ENCODE measurements at places on chromosomes 5 and 9.
A peak's percentile ranks its signal among the peaks of the same experiment; 100 is the strongest.

- DNase-seq: no peak
Observed at GRCh38 chr5:175878544-175879438, 7.4 kb downstream of the CPLX2 start.

GRCh38 chr5:32207355-32207634 lies 33.2 kb upstream of the GOLPH3 start:
- DNase-seq: no peak

- no peak for DNase-seq
Observed at GRCh38 chr5:174300118-174300940, 254.8 kb downstream of the NSG2 start.

GRCh38 chr9:136289651-136290507 lies 14.0 kb downstream of the CCDC187 start:
- DNase-seq: no peak

DNA sequence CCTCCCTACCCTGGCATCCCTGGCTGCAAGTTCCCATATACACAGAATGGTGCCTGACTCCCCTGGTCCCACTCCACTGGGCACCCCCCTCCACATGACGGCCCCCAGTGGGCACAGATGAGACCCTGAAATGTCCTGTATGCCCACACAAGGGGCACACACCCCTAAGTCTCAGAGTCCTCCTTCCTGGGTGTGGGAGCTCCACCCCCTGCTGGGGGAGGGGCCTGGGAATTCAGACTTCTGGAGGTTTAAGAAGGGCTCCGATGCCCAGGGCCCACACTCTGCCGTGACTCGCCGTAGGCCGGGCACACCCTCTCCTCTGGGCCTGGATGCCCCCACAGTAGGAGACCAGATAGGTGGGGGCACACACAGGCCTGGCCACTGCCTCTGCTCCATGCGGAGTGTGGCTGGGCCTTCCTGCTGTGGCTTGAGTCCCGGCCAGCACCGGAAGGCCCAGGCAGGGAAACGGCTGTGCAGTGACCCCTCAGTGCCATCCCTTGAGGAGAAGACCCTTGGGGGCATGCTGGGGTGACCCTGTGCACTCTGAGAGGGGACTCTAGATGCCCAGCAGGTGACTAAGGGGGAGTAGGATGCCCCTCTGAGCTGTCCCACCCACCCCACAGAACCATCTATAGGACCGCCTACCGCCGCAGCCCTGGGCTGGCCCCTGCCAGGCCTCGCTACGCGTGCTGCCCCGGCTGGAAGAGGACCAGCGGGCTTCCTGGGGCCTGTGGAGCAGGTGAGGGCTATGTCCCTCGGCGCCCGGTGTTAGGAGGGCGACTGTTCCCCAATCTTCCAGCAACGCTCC lies 6.5 kb downstream of the EGFL7 start:
- no peak for DNase-seq

DNA sequence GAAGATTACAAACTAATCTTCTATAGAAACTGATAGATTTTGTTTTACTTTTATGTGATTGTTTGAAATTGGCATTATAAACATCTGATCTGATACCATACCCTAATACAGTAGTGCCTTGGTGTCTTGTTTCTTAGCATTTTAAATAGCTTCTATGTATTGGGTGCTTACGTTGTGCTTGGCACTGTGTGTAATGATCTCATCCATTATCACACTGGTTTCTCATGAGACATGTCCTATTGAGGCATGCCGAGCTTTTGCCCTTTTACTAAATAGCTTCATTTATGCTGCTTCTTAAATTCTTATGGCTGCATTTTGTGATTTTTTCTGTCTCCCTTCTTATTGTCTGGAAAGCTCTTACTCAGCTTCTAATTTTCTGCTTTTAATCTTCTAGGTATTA lies 48.2 kb upstream of the TLR4 start:
- DNase-seq: peak; percentile 13

DNA sequence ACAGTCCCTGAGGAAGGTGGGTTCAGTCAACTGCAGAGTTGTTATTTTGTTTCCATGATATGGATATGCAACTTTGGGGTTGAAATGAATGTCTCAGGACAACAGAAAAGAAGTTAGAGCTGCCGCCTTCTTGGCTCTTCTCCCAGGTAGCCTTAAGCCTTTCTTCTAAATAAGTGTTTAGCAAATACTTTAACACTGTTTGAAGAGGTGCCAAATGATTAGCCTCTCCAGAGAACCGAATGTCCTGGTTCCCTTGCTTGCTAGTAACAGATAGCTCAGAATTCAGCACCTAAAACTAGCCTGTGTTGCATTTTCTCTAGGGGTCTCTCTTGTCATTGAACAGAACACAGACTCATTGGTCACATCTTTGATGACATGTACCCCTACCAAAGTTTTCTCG lies 127.7 kb upstream of the PIK3R1 start:
- no peak for DNase-seq

DNA sequence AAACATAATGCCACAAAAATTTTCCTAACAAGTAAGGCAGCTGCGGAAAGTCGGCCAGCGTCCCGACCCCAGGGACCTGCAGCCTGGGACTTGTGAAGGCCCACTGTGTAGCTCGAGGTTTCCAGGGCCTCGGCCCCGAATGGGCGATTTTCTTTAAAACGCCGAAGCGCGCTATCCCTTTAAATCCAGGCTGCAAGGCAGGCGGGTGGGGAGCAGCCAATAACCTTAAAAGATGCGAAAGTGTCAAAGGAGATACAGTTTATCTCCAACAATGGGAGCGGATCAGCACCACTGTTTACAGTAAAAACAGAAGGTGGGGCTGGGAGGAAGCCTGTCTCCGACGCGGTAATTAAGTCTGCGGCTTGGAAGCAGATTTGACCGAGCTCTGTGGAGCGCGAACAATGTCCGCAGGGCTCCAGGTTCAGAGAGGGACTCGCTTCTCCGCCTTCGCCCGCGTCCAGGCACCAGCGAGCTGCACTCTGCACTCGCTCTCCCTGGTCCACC lies 1.7 kb upstream of the ZSWIM6 start:
- DNase-seq: no peak

DNA sequence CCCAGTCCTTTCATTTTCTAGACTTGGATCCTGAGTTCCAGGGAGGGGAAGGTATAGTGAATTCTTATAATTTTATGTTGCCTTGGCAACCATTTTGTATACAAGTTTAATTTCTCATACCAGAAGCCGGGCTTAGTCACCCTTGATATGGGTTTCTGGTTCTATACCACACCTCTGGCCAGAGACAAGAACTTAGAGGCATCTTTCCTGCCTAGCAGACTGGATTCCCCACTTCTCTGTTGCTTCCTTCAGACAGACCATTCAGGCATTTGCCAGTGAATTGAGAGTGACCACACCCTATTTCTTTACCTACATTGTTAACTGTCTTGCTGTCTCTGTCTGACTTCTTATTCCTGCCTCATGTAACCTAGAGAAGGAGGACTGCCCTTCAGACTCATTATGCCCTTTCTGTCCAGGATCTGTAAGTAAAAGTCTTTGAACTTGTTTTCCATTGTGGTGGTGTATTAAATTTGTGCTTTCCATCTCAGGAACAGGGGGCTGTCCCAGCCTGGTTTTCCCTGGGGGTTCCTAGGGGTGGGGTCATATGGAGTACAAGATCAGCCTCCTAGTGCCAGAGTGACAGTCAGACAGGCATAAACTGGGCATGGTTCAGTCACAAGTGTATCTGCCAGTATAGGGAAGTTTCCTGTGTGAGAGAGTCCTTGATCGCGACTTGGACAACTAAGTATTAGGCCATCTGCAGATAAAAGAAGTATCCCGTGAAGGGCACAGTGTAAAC lies 27.4 kb downstream of the TNFSF8 start:
- no peak for DNase-seq

GRCh38 chr5:122967085-122967484 lies 69.4 kb downstream of the PPIC start:
- no peak for DNase-seq

DNA sequence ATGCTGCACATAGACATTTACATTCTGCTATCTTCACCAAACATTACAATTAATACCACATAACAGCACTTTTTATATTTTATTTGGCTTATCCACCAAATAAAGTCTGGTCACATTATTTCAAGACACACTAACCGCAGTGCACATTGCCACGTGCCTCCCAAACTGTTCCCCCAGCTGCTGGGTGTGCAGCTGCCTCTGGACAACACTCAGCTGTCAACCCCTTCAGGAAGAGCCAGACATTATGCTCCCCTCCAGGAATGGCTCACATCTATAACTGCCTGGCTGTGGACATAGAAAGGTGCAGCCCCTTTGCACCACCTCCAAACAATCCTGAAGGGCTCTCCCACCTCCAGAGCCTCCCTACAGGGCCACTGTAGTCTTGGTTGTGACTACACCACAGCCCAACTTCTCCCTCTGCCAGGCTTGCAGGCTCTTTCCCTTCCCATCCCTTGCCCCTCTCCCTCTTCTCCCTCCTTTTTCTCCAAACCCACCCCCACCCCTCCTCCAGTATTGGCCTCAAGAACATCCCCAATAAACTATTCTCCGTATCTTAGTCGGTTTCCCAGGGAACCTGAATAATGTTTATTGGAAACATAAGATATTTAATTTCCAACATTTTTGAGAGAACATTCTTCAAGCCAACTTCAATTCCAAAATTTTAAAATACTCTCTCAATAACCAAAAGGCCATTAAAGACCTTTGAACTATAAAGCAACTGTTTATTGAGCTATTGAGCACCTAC lies 372.3 kb downstream of the CTNND2 start:
- no peak for DNase-seq

DNA sequence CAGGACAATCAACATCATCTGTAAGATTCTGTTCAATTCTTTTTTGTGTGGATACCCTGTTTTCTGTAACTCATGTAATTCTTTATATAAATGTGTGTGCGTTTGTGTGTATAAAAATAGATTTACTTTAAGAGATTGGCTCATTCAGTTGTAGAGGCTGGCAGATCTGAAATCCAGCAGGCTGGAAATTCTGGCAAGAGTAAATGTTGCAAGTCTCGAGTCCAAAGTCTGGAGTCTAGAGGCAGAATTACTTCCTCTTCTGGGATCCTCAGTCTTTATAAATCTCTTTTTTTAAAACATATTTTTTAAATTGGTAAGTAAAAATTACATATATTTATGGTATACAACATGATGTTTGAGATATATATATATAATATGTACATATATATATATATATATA lies 202.1 kb upstream of the TMEM161B start:
- DNase-seq: no peak

- no peak for DNase-seq
Observed at GRCh38 chr9:426264-426663, 211.6 kb downstream of the DOCK8 start.

GRCh38 chr9:124549016-124549415 lies 41.8 kb upstream of the NR5A1 start:
- DNase-seq: no peak

DNA sequence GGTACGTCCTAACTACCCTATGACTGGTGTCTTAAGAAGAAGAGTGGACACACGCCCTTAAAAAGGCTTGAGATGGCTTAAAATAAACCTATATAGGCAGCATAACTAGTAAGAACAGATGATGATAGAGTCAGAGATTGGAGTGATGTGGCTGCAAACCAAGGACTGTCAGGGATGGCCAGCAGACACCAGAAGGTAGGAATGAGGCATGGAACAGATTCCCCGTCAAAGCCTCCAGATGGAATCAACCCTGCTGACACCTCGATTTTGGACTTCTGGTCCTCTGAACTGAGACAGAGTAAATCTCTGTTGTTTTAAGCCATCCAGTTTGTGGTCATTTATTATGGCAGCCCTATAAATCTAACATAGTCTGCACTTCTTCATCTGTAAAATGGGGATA lies 7.4 kb downstream of the TMOD1 start:
- no peak for DNase-seq

- no peak for DNase-seq
Observed at GRCh38 chr5:10729320-10730042, 31.6 kb downstream of the DAP start.

DNA sequence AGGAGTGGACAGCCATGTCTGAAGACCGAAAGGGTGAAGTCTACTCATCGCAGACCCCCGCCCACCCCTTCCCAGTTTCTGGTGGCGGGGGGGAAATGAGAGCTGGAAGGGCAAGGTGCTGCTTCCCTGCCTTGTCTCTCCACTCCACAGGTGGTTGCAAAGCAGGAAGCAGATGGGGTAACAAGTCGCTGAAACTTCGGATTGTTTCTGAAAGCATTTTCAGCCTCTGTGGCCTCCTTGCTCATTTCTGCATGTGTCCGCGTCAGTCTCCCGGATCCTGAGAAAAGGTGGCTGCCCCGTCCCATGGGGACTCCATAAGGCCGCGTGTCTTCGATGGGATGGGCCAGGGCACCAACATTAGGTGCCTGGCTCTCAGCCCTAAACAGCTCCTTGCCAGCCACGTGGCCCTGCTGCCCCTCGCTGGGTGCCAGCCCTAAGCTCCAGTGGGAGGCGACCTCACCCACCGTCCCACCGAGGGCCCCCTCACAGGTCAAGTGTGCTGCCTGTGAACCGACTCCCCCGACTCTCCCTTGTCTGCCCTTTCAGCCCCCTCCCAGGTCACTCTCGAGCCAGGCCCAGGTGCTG lies 971 bp downstream of the PHYKPL start:
- DNase-seq: no peak

DNA sequence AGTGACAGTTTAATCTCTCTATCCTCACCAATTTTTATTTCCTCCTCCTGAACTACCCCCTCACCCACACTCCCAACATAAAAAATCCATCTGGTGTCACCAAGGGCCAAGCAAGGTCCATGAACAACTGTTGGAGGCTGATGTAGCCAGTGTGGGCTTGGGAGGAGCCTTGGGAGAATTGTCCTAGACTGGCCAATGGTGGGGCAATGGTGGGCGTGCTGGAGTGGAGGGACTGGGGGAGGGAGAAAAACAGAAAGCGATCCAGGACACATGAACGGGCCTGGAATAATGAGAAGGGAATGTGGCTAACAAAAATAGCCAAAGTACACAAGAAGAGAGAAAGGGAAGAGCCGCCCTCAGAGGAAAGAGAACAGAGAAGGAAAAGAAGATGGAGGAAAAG lies 272.6 kb downstream of the ENC1 start:
- DNase-seq: no peak

DNA sequence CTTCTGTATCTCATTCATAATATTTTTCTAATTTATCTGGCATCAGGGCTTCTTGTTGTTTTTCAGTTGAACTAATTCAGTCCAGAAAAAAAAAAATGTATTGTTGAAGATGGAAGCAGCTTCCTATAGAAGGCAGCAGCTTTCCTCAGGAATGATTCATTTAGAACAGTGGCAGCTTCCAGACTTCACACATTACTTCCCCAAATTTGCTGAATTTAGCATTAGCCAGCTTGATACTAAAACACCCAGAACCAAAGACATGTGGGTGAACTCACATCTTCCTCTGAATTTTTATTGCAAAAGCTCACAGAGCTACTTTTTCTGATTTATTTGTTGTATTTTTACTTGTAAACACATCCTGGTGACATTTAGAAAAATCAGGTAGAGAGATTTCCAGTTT lies 53.8 kb downstream of the HCN1 start:
- DNase-seq: no peak
